Adrenal gland (tissue), 19 donors: ENCODE measurements at places on chromosomes 1 and 21.

- DNase-seq, result no peak
These were observed 11.7 kb downstream of the NR5A2 start for GRCh38 chr1:200038981-200039848.

DNA sequence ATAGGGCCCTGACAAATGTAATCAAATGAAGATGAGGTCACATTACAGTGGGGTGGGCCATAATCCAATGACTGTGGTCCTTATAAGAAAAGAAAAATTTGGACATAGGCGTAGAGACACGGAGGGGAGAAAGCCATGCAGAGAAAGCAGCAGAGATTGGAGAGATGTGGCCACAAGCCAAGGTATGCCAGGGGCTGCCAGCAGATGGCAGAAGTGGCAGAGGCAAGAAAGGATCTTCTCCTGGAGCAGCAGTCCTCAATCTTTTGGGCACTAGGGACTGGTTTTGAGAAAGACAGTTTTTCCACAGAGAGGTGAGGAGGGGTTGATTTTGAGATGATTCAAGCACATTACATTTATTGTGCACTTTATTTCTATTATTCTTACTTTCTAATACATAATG is 355.1 kb downstream of the NPHP4 start:
- peak; percentile 51 for DNase-seq

DNA sequence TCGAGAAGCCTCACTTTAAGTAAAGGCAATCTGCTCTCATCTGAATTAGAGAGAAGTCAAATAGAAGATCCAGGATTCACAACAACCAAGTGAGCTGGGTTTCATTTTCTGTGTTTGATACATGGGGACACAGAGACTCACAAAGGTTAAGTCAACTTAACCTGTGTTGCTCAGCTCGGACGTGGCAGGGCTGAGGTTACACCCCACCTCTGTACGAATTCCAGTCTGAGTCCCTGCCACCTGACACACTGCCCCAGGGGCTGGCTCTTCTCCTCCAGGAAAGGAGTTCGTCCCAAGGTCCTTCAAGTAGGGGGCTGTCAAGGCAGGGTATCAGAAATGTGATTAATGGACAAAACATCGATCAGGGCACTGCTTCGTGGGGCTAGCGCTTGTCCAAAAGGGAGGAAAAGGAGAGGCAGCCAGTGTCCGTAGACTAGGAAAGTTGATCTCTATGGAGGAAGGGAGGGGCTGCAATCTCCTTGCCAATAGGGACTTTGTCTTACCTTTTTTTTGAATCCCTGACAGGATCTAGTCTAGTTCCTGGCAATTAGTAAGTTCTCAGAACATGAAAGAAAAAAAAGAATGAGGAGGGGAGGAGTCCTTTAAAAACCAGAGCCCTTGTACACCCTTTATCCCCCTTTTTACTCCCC is 116.4 kb downstream of the CNIH3 start:
- no peak for DNase-seq

DNA sequence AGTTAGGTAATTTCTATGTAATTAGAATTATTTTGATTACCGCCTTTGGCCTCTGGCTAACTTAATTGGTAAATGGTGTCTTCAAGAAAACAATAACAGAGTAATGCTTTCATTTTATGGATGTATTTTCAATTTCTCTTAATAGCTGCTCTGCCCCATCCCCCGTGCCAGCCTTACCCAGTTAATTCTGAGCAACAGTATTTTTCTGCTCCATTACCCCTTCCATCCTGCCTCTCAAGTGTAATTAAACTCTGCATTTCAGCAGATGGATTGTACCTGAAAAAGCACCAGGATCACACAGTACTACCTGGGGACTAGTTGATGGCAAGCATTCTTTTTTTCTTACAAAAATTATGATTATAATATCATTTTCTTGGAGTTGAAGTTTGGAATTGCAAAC is 104.2 kb downstream of the KIAA0319L start:
- DNase-seq, result no peak

- DNase-seq, result no peak
These were observed 286.5 kb downstream of the NPHP4 start for GRCh38 chr1:5705751-5706150.

DNA sequence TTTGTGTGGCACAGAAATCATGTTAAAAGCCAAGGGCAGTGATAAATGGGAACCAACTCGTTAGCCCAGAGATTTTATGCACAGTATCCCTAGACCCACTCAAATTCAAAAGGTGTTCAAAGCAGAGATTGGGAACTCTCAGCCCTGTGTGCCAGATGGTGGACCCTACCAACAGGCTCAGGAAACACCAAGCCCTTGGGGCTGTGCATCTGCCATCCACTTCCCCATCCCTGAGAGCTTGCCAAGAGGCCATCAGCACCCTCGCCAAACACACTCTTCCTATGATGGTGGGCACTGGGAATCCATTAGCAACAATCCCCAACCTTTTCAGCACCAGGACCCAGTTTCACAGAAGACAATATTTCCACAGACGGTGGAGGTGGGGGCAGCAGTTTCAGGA is 194.2 kb upstream of the NFIA start:
- DNase-seq, result no peak

GRCh38 chr1:156750191-156750672 is 1.2 kb downstream of the HDGF start:
- peak; percentile 51 for DNase-seq

DNA sequence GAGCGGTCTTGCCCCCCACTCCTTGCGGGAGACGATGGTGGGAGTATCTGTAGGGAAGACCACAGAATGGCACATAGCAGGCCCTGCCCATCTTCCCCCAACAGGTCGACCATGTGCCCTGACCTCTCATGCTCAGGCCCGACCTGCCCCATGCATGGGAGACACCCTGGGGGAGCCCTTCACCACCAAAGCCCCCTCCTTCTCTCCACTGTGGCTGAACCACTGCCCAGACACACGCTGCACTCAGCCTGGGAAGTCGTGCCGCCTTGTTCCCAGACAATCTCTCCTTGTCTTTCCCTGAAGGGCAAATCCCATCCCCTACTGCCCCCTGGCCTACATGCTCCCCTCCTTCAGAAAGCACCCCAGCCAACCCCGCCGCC is 5.5 kb downstream of the PGLYRP3 start:
- no peak for DNase-seq

GRCh38 chr1:212536586-212536985 is 72.0 kb upstream of the ATF3 start:
- no peak for DNase-seq

GRCh38 chr1:198316546-198317100 is 159.8 kb downstream of the NEK7 start:
- no peak for DNase-seq

- DNase-seq, result no peak
These were observed 44.1 kb downstream of the WNT4 start for GRCh38 chr1:22098752-22099151.

DNA sequence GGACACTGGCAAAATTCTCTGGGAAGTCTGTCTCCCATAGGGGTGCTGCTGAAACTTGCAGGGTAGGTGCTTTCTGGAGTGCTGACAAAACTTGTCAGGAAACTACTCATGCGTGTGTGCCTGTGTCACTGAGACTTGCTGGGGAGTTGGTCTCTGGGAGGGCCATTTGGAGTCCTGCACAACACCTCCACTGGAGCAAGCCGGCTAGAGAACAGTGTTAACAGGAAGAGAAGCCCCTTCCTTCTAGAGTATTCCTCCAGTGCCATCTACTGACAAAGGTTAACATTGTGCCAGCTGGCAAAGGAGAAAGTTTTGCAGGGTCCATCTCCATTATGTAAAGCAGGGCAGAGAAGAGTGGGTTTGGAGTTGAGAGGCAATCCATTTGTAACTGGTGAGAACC is 30.0 kb downstream of the ZMYM4 start:
- peak; percentile 14 for DNase-seq

- DNase-seq, result no peak
These were observed 13.8 kb downstream of the RXRG start for GRCh38 chr1:165431079-165431478.

DNA sequence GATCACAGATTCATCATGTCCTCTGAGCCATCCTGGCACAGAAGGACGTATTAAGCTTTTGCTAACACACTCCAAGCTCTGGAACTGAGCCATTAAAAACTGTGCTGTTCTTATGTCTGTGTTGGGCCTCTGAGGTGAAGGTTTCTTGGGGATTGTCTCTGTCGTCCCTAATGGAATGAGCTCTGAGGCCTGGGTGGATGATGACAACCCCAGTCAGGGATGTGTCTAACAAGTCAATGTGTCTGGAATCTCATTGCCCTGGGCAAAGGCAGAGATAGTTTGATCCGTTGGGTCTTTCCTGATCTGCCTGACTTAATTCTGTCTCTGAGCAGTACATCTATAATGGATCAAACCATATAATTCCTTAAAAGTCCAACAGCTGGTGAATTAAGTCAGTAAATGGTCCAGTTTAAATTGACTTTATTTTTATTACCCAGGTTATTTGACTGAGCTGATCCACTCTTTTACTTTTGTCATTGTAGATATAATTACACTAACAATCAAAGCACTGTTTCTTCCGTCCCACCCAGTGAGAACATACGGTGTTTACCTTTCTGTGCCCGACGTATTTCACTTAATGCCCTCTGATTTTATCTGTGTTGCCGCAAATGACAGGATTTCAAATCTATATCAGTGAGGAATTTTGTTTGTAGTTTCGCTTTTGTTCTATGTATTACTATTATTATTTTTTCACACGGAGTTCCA is 38.8 kb upstream of the OR2B11 start:
- DNase-seq, result no peak

DNA sequence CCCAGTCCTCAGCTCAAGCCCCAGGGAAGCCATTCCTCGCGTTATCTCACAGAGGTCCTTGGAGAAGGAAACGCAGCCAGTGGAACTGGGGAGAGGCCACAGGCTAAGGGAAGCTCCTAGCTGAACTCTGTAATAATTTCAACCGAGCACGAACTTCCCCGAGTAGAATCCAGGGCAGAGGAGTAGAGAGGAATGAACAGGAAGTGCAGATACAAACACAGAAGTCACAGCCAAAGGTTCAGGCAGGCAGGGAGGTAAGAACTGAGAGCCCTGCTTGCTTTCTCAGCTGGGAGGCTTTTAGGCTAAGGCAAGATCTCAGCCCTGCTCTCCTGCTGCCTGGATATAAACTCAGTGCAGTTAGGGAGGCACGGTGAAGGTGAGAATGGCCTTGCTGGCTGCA is 23.7 kb downstream of the WARS2 start:
- DNase-seq, result no peak

- no peak for DNase-seq
These were observed 7.1 kb upstream of the PTTG1IP start for GRCh38 chr21:44880405-44881197.
